ENCODE measurements at places on chromosomes 16 and 17.

- DNase-seq = no peak
Observed at GRCh38 chr16:74034862-74035261, 261.8 kb upstream of the PSMD7 start.

GRCh38 chr17:50884439-50885311 lies 18.5 kb upstream of the TOB1 start:
- no peak for DNase-seq

- DNase-seq = peak; percentile 34
Observed at GRCh38 chr16:29848420-29849297, 14.4 kb downstream of the CDIPT start.

DNA sequence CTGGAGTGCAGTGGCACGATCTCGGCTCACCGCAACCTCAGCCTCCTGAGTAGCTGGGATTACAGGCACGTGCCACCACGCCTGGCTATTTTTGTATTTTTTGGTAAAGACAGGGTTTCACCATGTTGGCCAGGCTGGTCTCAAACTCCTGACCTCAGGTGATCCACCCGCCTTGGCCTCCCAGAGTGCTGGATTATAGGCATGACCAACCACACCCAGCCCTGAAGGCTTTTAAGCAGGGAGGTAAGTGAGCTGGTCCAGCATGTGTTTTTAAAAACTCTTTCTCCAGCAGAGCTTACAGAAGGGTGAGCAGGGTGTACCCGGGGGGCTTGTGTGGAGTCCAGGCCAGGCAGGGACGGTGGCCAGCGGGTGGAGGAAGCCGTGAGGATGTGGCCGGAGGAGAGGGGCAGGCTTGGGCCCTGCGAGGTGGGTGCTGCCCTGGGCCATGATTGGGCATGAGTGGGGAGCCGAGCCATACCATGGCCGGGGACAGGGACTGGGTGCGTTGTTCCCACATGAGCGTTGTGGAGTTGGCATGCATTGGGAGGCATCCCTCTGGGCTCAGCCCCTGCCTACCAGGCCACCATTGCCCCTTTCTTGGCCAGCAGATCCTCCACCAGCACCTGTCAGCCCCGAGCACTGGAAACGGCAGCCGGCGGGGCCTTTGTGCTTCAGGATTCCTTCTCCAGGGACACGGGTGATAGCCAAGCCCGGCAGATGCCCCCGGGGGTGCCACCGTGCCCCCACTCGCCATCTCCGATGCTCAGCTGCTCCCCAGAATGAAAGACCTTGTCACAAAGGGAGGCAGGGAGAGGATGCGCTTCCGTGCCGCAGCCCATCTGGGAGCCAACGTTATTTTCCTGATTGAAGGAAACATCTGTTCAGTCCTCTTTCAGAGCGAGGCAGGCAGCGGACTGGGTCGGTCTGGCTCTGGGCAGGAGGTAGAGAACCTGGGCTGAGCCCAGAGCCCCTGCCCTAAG lies 64.5 kb downstream of the RAI1 start:
- no peak for DNase-seq

- DNase-seq = no peak
Observed at GRCh38 chr16:66131156-66131807, 235.2 kb upstream of the CDH5 start.

- DNase-seq = no peak
Observed at GRCh38 chr17:82269138-82269881, 4.2 kb downstream of the CSNK1D start.

DNA sequence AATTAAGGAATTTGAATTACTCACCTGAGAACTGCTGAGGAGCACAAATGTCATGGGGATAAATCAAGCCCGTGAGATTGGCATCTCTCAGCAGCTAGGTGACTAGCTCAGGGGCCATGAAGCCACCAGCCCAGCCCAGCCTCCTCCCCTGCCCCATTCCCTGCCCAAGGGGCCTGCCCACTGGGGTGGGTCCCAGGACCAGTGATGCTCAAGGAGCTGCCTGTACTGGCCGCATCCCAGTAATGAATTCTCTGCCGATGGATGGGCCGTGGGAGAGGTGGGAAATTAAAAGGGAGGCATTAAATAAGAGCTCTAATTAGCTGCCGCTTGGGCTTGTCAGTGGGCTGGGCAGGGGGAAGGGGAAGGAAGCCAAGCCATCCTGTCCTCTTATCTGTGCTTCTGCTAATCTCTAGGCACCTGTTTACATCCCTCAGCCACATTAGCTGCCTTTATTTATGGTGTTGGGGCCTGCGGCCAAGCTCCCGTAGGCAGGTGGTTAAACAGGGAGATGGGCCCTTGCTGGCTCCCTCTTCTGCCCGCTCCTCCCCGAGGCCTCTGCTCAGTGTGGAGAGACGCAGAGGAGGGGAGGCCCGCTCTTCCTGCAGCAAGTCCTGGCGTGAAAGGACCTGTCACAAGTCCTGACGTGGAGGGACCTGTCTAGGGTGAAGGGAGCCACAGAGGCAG lies 48.8 kb downstream of the PIPOX start:
- no peak for DNase-seq

GRCh38 chr16:73006026-73006425 lies 41.9 kb downstream of the ZFHX3 start:
- DNase-seq = no peak

GRCh38 chr17:68670967-68671693 lies 70.0 kb upstream of the FAM20A start:
- DNase-seq = no peak

DNA sequence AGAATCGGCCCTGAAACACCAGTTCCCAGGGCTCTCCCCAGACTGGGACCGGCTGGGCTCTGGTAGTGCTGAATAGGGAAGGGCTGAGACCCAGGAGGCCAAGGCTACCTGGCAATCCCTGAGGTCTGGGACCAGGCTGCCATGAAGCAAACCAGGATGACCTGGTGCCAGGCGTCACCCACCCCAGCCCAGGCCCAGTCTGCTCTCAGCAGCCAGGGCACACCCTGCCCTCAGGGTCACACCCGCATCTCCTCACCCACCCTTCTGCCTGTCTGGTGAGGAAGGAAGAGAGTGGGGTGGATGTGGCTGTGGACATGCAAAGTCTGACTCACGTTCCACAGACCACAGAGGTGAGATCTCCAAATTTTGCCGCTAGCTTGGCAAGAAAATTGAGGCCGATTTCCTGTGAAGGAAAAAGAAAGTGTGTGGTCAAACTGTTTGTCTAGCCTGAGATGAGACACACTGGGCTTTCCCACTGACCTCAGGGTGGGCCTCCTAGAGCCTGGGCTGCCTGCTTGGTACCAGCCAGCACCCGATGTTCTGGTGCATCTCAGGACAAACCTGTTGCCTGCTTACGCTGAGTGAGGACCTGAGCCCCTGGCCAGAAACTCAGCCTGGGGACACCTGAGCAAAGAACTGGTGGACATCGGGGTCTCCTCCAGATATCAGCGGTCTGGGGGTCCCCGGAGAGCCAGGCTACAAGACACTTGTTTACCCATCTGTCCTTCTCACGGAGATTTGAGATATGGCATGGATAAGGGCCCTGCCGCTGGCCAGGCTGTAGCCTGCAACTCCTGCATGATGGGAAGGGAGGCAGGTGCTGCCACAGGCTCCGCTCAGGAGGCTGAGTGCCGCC lies 6.3 kb upstream of the RAB37 start:
- DNase-seq = no peak

GRCh38 chr17:28978356-28978964 lies 27.1 kb upstream of the PHF12 start:
- DNase-seq = no peak

GRCh38 chr17:9087921-9088320 lies 66.6 kb downstream of the NTN1 start:
- no peak for DNase-seq

DNA sequence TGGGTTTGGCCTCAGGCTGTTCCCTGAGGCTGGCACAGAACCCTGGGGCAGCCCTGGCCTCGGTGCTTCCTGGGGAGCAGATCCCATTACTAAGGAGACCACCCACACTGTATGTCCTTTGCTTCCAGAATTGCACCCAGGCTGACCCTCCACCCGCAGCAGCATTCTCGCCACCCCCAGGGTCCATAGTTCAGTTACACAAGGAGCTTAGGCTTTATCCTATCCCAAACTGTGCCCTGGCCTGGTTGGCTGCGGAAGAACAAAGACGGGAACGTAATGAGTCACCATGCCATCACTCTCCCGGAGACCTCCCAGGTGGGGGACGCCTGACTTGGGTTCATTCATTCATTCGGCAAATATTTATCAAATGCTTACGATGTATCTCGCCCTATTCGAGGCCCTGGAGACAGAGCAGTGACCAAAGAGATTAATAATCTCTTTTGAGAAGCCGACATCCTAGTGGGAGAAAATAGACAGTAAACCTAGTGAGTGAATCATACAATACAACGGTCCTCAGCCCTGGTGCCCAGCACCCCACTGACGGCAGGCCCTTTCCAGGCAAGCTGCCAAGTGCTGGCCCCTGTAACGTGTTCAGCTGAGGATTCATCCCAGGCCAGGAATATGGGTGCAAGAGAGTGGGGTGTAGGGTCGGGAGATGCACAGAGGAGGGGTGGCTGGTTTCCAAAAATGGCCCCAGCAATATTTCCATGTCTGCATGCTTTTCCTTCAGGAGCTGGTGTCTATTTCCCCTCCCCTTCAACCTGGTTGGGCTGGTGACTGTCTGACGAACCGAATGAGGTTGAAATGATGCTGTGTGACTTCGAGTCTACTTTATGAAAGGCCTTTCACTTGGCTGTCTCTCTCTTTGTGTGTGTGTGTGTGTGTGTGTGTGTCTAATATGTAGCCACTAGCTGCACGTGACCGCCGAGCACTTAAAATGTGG lies 134.2 kb downstream of the MGAT5B start:
- no peak for DNase-seq

- DNase-seq = no peak
Observed at GRCh38 chr17:80885947-80886582, 105.6 kb upstream of the CHMP6 start.

- DNase-seq = no peak
Observed at GRCh38 chr17:35708951-35709350, 22.5 kb upstream of the RASL10B start.

DNA sequence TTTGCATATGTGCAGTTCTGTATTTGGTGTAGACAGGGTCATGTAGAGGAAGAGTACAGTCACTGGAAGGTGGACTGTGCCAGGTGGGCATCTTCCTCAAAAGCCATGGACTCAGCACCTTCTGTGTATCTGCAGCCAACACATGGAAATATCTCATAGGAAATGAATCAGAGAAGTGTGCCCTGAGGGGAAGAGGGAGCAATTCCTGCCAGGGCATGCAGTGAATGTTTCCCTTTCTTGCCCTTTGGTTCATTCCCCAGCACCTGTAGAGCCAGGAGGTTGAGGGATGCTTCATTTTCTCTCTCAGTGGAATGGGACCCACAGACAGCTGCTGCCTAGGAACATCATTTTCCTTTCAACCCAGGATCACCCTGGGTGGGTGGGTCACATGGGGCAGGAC lies 146.1 kb upstream of the HSBP1 start:
- no peak for DNase-seq

DNA sequence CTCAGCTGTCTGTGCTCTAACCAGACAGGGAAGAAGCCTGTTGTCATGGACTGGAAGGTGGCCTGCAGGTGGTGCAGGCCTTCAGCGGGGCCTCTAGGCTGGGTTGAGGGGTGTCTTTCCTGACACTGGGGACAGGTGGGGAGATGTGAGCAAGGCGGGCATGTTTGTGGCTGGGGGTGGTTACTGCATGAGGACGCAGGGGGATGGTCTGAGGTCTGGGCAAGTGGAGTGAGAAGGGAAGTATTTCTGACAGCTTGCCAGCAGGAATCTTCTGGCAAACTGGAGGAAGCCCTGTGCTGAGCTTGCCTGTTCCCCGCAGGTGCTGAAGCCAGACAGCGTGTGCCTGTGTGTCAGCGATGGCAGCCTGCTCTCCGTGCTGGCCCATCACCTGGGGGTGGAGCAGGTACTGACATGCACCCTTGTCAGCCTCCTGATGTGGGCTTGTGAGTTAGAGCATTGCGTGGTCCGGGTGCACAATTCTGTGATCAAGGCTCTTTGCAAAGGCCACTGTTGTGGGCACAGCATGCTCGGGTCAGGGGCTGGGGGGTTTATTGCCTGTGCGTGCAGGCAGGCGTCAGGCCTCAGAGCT lies 36.2 kb downstream of the PRMT7 start:
- DNase-seq = no peak

DNA sequence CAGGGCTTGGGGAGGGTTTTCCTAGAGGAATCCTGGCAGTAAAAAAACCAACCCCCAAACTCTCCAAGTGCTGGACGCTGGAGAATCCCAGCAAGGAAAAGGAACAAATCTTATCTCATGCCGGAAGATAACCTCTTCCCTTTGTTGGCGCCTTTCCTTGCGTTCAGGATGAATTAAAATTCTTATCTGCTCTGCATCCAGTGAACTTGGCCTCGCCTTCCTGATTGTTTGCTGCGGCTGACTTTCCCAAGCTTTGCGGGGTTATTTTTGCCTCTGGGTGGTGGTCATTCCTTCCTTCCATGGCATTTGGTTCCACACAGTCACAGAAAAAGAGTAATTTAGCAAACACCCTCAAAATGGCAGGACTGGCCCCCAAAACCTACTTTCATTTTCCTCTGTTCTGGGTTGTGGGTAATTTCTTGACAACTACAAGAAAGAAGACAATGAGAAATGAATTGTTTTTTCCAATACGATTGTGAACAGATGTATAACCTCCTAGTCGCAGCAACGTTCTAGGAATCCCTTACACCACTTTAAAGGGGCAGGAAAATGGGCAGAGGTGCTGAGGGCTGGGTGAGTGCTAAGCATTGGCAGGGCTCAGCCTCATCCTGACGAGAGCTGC lies 77.8 kb downstream of the MRC2 start:
- no peak for DNase-seq

DNA sequence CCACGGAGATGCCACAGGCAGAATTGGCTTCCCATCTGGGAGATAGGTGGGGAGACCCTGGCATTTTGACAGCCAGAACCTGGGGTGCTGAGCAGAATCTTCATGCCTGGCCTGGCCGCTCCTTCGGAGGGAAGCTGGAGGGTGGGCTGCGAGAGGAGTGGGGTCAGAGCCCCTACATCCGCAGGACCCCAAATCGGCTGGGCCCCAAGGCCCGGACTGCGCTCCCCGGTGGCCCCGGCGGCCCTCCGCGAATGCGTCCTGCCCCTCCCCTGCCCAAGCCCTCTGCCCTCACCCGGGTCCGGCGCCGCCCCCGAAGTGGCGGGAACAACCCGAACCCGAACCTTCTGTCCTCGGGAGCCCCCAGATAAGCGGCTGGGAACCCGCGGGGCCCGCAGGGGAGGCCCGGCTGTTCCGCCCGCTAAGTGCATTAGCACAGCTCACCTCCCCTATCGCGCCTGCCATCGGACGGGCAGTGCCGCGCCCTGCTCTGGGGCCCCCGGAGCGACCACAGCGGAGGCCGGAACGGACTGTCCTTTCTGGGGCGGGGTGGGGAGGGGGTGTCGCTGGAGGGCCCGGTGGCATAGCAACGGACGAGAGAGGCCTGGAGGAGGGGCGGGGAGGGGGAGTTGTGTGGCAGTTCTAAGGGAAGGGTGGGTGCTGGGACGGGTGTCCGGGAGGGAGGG lies 850 bp upstream of the PNMT start:
- DNase-seq = no peak

All from breast epithelium (tissue), 4 donors.